ENCODE measurements at places on chromosomes 12 and 14.

DNA sequence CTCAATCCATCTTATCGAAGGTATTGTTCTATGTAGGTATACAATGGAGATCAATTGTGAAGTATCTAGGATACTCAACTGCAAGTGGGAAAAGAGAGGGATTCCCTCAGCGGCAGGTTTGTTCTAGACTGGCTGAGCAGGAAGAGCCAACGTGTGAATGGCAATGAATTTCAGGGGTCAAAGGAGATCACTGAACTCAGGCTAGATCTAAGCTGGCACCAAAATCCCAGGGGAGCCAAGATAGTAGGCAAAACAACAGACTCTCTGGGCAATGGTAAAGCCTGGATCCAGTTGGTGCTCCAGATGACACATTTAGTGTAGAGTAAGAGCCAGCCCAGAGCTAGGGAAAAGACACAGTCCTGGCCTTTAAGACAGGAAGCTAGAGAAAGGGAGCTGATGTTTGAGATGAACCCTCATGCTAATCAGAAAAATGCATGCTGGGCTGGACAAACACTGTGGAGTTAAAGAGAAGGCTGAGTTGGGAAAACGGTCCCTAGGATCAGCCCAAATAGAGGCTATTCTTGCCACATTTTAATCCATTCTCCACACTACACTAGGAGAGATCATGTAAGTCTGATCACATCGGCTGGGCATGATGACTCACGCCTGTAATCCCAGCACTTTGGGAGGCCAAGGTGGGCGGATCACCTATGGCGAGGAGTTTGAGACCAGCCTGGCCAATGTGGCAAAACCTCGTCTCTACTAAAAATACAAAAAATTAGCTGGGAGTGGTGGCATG, 45.6 kb downstream of the EFCAB11 start:
- DNase-seq, result no peak

DNA sequence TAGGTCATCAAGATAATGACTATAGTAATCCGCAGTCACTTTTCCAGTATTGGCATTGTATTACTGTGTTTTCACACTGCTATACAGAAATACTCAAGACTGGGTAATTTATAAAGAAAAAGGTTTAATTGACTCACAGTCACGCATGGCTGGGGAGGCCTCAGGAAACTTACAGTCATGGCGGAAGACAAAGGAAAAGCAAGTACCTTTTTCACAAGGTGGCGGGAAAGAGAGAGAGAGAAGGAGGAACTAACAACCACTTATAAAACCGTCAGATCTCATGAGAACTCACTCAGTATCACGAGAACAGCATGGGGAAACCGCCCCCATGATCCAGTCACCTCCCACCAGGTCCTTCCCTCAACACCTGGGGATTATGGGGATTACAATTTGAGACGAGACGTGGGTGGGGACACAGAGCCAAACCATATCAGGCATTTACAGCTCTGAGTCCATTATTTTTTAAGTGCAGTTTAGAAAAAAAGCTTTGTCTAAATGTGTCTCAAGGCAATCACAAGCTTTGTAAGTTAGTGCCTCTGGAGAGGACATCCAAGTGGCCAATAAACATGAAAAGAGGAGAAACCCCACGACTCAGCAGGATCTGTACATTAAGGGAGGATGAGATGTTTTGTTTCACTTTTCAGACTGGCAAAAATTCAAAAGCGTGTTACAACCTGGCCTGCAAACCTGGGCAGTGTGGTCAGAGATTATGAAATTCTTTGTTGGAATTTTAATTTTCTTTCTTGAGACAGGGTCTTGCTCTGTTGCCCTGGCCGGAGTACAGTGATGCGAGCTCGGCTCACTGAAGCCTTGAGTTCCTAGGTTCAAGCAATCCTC, 82.0 kb downstream of the DNAH10 start:
- no peak for DNase-seq

DNA sequence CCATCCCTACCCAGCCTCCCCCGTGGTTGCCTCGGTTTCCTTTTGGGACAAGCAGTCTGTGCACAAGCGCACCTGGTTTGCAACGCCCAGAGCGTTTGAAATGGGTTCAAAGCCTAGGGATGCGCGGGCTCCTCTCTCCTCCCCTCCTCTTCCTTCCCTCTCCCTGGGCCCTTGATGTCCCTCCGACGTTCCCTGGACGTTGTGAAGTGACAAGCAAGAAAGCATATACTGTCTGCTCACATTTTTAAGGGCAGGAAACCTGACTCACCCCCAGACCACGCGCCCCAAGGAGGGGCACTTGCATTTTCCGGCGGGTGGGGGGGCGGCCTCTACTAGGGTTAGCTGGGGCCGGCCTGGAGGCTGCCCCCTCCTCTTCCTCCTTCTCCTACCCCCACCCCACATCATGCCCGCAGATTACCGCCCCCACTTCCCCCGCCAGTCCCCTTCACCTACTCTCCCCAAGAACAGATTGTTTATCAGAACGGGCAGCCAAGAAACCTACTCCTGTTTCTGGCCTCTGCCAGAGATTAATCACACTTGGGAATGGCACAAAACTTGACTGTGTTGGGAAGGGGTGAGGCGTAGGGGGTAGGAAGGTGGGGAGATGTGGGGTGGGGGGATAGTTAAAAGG, 9.5 kb upstream of the IRF2BPL start:
- peak; percentile 15 for DNase-seq

- peak; percentile 76 for DNase-seq
Observed at GRCh38 chr14:104677512-104678332, 11.7 kb upstream of the INF2 start.

DNA sequence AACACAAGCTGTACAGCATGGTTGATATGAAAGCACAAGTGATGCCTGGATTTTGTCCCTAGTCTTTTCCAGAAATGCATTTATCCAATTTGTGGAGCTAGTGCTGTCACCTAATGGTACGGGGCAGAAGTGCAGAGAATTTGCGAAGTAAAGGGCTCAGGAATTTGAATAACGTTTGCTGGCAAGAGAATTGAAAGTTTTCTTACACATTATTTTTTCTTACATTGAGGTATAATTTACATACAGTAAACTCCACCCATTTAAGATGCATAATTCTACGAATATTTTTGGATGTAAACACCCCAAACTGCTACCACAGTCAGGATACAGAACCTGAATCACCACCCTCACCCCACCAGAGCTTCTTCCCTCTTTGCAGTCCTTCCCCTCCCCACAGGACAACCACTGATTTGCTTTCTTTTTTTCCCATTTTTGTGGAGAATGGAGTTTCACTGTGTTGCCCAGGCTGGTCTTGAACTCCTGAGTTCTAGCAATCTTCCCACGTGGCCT, 3.5 kb downstream of the AICDA start:
- DNase-seq, result peak; percentile 65

DNA sequence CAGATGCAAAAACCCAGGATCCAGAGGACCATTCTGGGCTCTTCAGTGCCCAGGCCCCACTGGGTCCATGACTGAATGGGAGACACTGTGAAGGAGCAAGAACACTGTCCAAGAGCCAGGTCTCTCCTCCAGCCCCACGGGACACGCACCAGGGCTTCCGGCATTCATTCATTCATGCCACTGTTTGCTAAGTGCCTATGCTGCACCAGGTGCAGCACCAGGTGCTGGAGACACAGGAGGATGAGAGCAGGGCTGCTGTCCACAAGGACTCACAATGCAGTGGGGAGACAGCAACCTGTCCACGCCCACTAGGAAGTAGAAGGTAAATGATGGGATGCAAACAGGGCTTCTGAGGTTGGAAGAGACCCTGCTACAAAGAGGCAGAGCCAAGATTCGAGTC, 20.4 kb downstream of the CLMN start:
- DNase-seq, result no peak

- no peak for DNase-seq
Observed at GRCh38 chr14:88599761-88600439, 37.1 kb downstream of the ZC3H14 start.

- DNase-seq, result no peak
Observed at GRCh38 chr12:40327535-40327934, 102.7 kb downstream of the LRRK2 start.

DNA sequence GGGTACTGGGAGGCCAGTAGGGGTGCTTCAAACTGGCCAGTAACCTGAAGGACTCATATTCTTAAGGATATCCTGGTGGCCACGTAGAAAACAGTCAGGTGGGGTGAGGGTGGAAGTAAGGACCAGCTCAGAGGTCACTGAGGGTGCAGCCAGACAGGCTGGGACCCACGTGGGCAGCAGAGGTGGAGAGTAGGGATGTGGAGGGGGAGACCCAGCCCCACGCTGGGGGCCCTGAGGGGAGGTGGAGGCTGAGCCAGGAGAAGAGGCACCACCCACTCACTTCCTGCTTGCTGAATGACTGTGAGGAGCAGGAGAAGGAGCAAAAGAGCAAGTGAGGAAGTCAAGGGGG, 12.6 kb upstream of the SERPINA3 start:
- DNase-seq, result no peak

DNA sequence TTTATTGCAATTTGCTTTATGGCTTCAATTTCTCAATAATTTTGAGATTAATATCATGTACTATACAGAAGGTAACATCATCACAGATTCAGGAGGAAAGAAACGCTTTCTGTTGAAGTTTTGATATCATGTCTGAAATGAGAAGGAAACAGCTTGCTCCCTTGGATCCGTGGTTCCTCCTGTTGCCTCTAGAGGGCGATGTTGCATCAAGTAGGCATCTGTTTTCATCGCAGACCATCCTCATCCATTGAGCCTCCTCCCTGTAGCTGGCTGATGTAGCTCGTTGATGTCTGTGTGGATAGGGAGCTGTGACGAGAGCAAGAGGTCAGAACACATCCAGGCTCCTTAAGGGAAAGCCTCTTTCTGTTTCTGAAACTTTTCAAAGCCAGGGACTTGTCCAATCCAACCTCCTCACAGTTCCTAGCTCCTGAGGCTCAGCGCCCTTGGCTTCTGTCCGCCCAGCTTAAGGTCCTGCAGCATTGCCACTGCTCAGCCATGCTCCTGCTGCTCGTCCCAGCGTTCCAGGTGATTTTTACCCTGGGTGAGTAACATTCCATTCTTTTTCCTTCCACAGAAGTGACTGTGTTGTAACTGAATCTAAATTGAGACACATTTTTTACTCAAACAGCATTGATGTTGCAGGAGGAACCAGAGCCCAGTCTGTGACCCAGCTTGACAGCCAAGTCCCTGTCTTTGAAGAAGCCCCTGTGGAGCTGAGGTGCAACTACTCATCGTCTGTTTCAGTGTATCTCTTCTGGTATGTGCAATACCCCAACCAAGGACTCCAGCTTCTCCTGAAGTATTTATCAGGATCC, 304.8 kb upstream of the OR4E1 start:
- no peak for DNase-seq

GRCh38 chr12:5656836-5657235, 224.9 kb downstream of the NTF3 start:
- peak; percentile 37 for DNase-seq

GRCh38 chr12:113880326-113880725, 85.8 kb downstream of the RBM19 start:
- DNase-seq, result no peak

DNA sequence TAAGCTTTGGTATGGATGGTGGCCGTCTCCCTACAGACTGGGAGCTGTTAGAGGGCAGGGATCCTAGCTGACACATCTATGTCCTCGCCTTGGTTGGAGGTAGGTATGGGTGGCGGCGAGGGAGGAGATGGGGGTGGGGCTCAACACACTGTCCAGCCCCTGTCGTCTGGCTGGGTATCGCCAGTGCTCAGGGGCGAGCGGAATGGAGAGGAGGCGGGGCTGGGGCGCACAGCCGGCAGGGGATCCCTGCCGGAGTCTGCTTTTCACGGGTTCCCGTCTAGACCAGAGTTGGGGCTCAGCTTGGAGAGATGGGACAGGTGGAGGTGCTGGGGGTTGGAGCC, 16.1 kb downstream of the TAMALIN start:
- no peak for DNase-seq

DNA sequence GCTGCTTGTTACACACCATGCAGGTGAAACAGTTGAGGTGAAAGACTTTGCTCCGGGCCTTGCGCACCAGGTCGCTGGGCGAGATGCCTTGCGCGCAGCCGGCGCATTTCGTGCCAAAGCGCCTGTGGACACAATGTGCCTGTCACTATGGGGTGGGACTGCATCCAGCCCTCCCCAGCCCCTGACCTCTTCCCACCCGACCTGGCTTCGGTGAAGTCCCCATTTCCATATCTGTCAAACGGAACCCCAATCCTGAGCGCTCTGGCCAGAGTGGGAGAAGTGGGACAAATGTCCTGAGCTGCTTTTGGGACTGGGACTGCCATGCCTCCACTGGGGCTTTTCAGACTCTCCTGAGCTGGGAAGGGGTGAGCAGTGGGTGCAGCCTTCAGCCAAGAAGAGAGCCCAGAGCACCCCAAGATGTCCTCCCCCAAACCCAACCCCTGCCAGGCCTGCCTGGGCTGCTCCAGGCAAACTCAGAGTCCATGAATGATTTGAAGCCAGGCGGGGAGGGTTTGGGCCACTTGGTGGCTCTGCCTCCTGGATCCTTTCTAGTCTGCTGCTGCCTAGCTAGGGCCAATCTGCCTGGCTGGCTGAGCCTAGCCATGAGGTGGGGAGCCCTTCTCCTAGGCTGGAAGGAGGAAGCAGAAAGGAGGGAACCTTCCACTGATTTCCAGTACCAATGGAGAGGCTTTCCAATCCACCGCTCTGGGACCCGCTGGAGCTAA, 2.3 kb downstream of the LHX5 start:
- DNase-seq, result no peak

GRCh38 chr12:25264114-25264513, 13.4 kb upstream of the KRAS start:
- no peak for DNase-seq

Measured in AG08395 (cell line).